NCI-H748 treated with DMSO at 0.1 percent for 48 hours (cell line): ENCODE measurements at places on chromosomes 5 and 9.

- DNase-seq, result peak; percentile 13
Measured at GRCh38 chr9:71001780-71002386, 119.5 kb downstream of the TRPM3 start.

DNA sequence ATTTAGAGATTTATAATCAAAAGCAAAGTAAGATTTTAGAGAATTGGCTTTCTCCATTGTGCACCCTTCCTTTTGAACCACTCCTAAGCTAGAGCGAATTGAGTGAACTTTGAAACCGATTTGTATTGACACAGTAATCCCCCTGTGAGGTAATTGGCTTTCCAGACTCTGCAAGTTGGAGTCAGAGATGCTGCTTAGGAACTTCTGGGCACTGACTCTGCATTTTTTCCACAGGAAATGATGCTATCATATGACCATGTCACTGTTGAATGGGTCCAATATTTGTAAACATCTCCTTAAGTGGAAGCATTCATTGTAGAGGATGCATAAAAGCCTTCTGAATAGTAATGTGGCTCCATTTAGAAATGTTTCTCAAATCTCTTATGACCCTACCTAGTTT is 394.4 kb upstream of the ZNF608 start:
- peak; percentile 16 for DNase-seq

- peak; percentile 47 for DNase-seq
Measured at GRCh38 chr9:112819635-112820496, 69.3 kb downstream of the SNX30 start.

DNA sequence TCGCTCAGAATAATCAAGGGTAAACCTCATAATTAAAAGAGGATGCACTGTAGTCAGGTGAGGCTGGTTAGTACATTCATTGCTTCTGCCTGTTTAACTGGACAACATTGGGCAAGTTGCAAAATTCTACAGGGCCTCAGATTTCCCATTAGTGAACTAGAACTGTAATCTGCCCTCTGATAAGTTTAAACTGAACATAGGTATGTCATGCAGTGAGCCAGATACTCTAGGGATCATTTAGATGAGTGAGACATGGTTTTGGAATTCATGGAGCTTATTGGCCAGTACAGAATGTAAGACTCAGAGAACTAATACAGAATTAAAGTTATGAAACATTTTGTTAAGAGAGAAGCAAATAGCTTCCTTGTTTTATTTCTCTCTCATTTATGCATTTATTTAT is 35.9 kb downstream of the RNF44 start:
- DNase-seq, result no peak

DNA sequence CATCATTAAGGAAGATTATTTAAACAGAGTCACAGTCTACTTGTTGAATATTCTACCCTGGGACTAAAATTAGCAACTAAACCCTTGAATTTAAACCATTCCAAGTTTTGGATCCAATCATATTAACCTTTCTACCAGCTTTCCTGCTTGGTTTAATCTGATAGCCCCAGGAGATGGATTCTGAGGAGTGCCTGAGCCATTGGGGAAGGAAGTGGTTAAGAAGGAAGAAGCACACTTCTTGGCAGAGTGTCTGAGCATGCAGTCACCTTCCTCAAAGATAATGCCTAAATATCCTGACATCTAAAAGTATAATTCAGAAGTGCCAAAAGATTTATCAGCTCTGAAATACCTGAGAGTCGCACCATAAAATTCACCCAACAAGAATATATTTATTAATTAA is 74.1 kb upstream of the SNCAIP start:
- DNase-seq, result no peak
